ENCODE measurements at places on chromosomes 12 and 14. TPM values are rescaled to one million over a fixed set of nuclear protein-coding genes. Genes with fewer than 3 reads are reported as not detected.

GRCh38 chr12:27176765-27177164 lies 67.3 kb upstream of the STK38L start:
- H3K27me3 ChIP-seq = no peaks in the 10 kb centered on the region
- peak; percentile 45 for DNase-seq
- H3K27ac ChIP-seq = no peak overlapping the region
- peak overlapping the region; percentile 11 for H3K4me3 ChIP-seq
- no peaks in the 10 kb centered on the region for H3K36me3 ChIP-seq

- no peaks in the 10 kb centered on the region for H3K4me1 ChIP-seq
- H3K27me3 ChIP-seq = peaks cover 11% of the 10 kb centered on the region
- no peak overlapping the region for H3K27ac ChIP-seq
- no peak overlapping the region for H3K4me3 ChIP-seq
- H3K36me3 ChIP-seq = peaks cover 2% of the 10 kb centered on the region
Observed at GRCh38 chr12:7229741-7230140, 40.3 kb downstream of the PEX5 start.

DNA sequence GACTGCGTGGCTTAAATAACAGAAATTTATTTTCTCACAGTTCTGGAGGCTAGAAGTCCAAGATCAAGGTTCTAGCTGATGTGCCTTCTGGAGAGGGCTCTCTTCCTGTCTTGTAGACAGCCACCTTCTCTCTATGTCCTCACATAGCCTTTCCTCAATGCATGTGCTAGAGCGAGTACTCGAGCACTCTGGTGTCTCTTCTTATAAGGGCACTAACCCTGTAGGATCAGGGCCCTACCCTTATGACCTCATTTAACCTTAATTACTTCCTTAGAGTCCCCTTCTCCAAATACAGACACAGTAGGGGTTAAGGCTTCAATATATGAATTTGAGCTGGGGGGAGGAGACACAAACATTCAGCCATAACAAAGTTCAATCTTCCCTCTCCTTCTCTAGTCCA lies 10.2 kb downstream of the DHH start:
- DNase-seq = no peak
- H3K27ac ChIP-seq = no peak overlapping the region
- peaks cover 26% of the 10 kb centered on the region for H3K4me1 ChIP-seq
- no peaks in the 10 kb centered on the region for H3K36me3 ChIP-seq
- H3K4me3 ChIP-seq = no peak overlapping the region

DNA sequence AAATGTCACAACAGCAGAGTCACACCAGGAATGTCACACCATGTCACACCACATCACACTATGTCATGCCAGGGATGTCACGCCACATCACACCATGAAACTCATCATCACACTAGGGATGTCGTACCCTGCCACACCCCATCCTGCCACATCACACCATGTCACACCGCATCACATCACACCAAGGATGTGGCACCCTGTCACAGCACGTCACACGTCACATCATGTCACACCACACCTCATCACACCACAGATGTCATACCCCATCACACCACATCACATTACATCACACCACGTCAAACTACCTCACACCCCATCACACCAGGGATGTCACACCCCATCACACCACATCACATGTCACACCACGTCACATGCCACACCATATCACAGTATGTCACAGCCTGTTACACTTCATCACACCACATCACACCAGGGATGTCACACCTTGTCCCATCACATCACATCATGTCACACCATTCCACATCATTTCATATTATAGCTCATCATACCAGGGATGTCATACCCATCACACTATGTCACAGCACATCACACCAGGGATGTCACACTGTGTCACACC lies 90.9 kb downstream of the TMEM121 start:
- no peak overlapping the region for H3K4me3 ChIP-seq
- no peaks in the 10 kb centered on the region for H3K36me3 ChIP-seq
- H3K27me3 ChIP-seq = peaks cover 5% of the 10 kb centered on the region
- H3K27ac ChIP-seq = no peak overlapping the region

DNA sequence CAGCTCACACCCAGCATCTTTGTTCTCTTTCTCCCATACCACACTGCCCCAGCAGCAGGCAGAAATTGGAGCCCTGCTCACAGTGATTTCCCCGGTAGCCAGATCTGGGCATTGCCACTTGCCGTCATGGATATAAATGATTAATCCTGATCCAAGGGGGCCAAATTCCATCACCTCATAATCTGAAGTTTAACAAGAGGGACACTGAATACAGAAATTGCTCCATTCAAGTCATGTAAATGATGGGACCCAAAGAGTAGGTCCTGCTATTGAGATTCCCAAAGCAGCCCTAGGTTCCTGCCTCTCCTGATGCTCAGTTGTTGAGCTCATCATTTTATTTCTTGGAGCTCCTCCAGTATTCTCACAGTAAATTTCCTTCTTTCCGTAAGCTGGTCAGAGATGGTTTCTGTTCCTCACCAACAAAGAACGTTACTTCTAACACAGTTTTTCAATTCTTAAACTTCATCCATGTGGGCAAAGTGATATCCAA lies 11.7 kb downstream of the ITPR2 start:
- H3K4me1 ChIP-seq = peaks cover 23% of the 10 kb centered on the region
- H3K36me3 ChIP-seq = no peaks in the 10 kb centered on the region
- H3K27me3 ChIP-seq = no peaks in the 10 kb centered on the region
- no peak for DNase-seq

Gene TRAF3
- 123 TPM for total RNA-seq

DNA sequence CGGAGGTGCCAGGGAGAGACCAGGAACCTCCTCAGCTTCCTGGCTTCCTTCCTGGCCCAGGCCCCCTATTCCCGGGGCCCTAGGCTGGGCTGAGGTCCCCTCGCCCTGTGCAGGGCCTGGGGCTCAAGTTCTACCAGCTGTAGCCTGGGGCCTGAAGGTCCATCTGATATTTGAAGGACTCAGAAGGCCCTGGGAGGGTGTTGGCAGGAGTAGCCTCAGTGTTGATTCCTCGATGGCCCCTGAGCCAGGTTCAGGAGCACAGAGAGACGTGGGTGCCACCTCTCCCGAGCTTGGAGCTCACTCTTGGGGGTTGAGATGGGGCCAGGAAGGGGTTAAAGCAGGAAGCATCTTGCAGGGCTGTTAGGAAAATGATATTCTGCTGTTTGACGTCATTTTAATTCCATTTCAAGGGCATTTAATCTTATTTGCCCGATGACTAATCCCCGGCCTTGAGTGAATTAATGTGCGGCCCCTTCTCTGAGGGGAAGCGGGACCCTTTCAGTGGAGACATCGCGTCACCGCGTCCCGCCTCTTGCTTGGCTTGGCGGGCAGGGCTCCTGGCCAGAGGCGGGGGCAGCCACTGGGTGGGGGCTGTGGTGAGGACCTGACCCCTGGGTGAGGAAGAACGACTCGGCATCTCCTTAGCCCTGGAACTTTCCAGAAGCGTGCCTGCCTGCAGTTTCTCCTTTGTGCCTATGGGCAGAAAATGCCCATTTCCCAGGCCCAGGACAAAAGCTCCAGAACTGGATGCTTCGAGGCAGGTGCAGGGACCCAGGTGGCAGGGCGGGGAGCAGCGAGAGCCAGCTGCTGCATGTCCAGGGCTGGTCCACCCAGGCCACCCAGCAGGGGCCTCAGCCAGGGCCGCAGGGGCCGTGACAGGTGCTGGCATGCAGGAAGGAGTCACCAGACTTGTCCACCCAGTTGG lies 158.3 kb downstream of the KIF26A start:
- no peaks in the 10 kb centered on the region for H3K4me1 ChIP-seq
- H3K27ac ChIP-seq = no peak overlapping the region
- no peak overlapping the region for H3K4me3 ChIP-seq
- H3K36me3 ChIP-seq = peaks cover 2% of the 10 kb centered on the region

DNA sequence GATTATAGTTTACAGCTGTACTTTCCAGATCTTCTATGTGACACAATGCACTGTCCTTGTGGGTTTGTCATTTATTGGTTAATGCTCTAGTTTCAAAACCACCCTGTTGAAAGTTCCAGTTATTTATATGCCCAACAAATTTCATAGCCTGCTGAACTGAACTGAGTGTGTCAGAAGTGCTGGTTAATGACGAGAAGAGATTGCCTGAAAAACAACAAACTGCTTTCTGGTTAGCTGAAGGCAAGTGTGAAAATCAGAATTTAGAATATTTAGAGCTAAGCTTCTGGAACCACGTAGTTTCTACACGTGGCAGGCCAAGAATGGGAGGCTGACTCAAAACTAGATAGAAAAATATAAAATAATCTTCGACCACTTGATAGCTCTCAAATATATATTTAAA lies 19.1 kb upstream of the RIN3 start:
- no peak overlapping the region for H3K27ac ChIP-seq
- no peaks in the 10 kb centered on the region for H3K36me3 ChIP-seq
- no peak for DNase-seq
- no peaks in the 10 kb centered on the region for H3K4me1 ChIP-seq
- H3K27me3 ChIP-seq = no peaks in the 10 kb centered on the region

DNA sequence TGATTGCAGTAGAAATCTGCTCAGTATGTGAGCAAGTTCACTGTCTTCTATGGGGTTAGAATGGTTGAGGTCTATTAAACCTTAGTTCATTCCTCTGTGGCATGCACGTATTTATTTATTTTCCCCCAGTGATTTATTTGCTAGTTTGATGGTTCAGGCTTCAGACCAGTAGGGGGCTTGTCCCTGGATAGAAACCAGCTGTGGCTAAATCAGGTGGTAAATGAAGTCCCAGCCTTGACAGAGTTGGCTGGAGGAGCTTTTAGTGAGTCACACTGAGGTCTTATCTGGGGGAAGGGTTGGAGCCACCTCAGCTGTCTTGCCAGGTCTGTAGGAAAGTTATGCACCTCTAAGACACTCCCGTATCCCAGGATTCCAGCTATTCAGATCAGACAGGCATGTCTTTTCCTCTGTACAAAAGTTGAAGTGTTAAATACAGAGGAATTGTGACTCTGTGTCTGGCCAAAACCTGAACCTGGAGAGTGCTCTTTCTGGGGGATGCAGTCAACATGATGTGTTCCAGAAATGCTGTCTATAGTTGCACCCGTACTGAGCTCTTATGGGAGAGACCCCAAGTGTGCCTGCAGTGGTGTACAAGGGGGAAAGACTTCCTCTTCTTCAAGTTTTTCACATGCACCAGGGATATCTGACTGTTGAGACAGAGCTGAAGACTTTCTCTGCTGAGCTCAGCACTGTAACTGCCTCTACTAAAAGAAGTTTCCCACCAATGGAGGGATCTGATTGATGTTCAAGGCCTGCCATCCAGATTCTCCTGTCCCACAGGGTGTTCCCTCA lies 1322.1 kb downstream of the TMEM121 start:
- H3K4me1 ChIP-seq = peaks cover 37% of the 10 kb centered on the region
- H3K36me3 ChIP-seq = no peaks in the 10 kb centered on the region
- no peak overlapping the region for H3K27ac ChIP-seq
- H3K27me3 ChIP-seq = peaks cover 6% of the 10 kb centered on the region

DNA sequence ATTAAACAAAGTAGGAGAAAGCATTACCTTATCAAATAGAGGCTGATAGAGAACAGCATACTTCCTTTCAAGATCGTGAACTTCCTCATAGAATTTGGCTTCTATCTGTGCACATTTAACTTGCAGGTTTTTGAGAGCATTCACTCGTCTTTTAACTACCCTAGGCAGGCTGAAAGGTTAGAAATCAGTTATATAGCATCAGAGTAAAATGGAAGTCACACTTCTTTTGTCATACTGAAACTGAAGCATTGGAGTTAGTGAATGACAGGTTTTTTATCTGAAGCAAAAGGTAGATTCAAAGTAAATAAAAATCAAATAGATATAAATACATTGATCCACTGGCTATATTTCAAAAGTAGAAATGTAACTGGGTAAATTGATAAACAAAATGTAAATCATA lies 24.4 kb downstream of the NAP1L1 start:
- no peak for DNase-seq
- H3K27me3 ChIP-seq = no peaks in the 10 kb centered on the region
- peaks cover 37% of the 10 kb centered on the region for H3K4me1 ChIP-seq
- peaks cover 55% of the 10 kb centered on the region for H3K36me3 ChIP-seq

DNA sequence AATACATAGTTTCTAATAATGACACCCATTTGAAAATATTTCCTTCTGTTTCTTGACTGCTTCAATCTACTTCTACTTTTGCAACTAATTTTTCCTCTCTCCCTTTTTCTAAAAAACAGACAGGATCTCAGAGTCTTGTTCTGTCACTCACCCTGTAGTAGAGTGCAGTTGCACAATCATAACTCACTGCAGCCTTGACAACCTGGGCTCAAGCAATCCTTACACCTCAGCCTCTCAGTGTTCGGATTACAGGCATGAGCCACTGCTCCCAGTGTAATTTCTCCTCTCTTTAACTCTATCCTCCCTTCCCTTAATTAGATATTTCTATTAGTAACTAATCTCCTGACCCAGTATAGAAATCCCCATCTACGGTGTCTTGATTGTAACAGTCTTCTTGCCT lies 45.4 kb downstream of the SENP1 start:
- no peaks in the 10 kb centered on the region for H3K27me3 ChIP-seq
- peak overlapping the region; percentile 50 for H3K27ac ChIP-seq
- H3K36me3 ChIP-seq = peaks cover 22% of the 10 kb centered on the region
- no peak for DNase-seq
- H3K4me1 ChIP-seq = no peaks in the 10 kb centered on the region
- no peak overlapping the region for H3K4me3 ChIP-seq

DNA sequence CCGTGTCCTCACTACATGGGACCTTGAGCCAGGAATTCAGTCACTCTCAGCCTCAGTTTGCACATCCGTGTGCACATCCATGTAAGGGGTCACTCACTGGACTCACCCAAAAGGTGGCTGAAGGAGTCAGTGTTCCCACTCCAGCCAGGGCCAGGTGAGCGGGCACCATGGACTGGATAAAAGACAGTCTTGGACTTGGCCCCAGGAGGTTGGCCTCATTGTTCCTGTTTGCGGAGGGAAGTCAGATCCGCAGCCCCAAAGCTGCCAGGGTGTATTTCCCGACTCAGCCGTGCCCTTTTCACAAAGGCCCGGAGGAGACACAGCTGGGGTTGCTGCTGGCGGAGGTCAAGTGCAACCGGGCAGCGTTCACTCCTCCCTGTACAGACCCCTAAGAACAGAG lies 170.7 kb upstream of the MYL2 start:
- no peaks in the 10 kb centered on the region for H3K27me3 ChIP-seq
- H3K36me3 ChIP-seq = no peaks in the 10 kb centered on the region
- H3K4me3 ChIP-seq = no peak overlapping the region
- H3K27ac ChIP-seq = no peak overlapping the region
- peaks cover 19% of the 10 kb centered on the region for H3K4me1 ChIP-seq
- no peak for DNase-seq

Gene FKBP3
- total RNA-seq = 49.6 TPM

GRCh38 chr12:130117233-130117632 lies 45.0 kb upstream of the FZD10 start:
- H3K27ac ChIP-seq = no peak overlapping the region
- peaks cover 5% of the 10 kb centered on the region for H3K27me3 ChIP-seq
- H3K4me3 ChIP-seq = no peak overlapping the region
- DNase-seq = no peak
- no peaks in the 10 kb centered on the region for H3K4me1 ChIP-seq

- H3K27ac ChIP-seq = no peak overlapping the region
- H3K4me1 ChIP-seq = peaks cover 10% of the 10 kb centered on the region
- no peak for DNase-seq
- H3K27me3 ChIP-seq = no peaks in the 10 kb centered on the region
- no peak overlapping the region for H3K4me3 ChIP-seq
Observed at GRCh38 chr12:110754101-110754793, 11.6 kb upstream of the PPP1CC start.

All from activated T-cell treated with anti-CD3 and anti-CD28 coated beads, Interleukin-2, amount 50 U/mL, for 72 hours (primary cell).